ENCODE measurements at places on chromosomes 2 and 18.

GRCh38 chr2:43039376-43040080 lies 186.9 kb downstream of the ZFP36L2 start:
- DNase-seq: no peak

- DNase-seq: peak; percentile 46
Measured at GRCh38 chr18:5515011-5515784, 28.6 kb downstream of the EPB41L3 start.

DNA sequence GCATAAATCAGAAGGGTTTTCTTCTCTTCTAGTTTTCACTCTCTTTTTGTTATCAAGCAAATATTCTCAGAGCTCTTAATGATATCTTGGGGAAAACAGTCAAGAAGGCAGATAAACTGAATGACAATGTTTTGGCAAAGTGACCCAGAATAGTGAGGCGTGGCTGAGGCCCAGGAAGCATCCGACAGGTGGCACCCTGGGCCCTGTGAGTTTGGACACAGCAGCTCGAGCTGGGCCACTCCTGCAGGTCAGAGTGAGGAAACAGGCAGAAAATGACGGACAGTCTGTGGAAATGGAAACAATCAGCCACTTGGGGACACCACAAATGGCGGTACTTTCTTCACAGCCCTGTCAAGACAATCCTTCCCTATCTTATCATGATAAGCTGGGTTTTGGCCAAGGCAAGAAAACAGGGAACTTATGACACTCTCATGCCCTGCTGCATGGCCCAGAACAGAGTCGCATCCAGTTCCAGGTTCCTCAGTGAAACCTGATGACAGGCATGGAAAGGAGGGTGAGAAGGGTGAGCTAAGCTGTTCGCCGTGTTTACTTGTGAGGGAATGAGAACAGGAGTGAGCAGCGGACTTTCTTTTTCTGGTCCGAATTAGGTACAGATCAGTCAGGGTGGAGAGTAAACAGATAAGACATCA lies 32.1 kb downstream of the MRPL44 start:
- no peak for DNase-seq

- DNase-seq: no peak
Measured at GRCh38 chr2:17800693-17801458, 15.4 kb upstream of the MSGN1 start.

DNA sequence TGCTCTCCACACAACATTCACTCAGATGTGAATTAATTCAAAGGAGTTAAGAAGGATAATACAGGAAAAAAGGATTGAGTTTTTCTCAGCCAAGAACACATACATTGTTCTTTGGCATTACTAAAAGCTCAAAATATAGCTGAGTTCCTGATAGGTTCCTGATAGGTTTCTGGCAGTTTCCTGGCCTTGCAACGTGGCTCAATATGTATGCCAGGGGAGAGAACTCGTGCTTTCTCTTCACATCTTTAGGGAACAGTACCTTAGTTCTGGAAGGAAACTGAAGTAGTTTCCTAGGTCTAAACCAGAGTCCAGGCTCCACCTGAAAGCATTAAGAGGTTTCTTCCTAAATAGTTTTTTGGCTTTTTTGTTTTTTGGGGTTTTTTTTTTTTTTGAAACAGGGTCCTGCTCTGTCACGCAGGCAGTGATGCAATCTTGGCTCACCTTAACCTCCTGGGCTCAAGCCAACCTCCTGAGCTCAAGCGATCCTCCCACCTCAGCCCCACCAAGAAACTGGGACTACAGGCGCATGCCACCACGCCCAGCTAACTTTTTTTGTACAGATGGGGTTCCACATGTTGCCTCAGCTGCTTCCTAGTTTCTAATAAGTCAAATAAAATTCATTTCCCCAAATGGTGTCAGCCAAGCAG lies 42.8 kb downstream of the ESCO1 start:
- DNase-seq: peak; percentile 4

- no peak for DNase-seq
Measured at GRCh38 chr2:127629637-127630036, 16.3 kb upstream of the GPR17 start.

- DNase-seq: no peak
Measured at GRCh38 chr2:197348721-197349360, 38.3 kb upstream of the ANKRD44 start.

DNA sequence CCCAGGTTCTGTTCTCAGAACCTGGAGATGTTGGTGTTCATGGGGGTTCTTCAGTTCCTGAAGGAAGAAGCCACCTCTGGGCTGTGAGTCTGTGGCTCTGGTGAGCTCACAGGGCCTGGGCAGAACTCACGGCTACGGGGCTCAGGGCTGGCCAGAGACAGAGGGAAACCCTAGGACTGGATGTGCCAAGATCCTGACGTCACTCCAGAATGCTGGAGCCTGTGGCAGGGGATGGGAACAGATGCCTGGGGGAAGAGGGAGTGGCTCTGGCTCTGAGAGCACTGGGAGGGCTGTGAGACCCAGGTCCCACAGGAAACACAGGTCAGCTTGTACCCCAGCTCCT lies at the start of gene OTOF:
Gene OTOF (minus strand): TSS at position 214 of the 343 bp plus-strand sequence.
- peak; percentile 41 for DNase-seq

- DNase-seq: no peak
Measured at GRCh38 chr2:105309147-105309545, 20.4 kb downstream of the TGFBRAP1 start.

DNA sequence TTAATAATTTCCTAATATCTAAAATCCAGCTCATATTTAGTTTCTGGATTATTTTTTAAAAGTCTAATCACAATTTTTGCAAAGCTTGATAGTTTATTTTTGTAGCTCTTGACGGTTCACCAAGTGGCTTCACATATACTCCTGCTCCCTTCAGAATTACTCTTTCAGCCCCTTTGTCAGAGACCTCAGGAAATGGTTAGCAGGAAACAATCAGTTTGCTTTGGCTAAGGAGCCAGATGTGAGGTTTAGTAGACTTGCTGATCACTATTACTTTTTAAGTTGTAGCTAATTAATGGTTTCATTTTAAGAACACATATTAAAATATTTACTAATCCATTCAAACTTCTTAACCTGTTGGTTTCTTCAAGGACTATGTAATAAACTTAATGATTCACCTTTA lies 2.3 kb downstream of the RBBP8 start:
- no peak for DNase-seq

DNA sequence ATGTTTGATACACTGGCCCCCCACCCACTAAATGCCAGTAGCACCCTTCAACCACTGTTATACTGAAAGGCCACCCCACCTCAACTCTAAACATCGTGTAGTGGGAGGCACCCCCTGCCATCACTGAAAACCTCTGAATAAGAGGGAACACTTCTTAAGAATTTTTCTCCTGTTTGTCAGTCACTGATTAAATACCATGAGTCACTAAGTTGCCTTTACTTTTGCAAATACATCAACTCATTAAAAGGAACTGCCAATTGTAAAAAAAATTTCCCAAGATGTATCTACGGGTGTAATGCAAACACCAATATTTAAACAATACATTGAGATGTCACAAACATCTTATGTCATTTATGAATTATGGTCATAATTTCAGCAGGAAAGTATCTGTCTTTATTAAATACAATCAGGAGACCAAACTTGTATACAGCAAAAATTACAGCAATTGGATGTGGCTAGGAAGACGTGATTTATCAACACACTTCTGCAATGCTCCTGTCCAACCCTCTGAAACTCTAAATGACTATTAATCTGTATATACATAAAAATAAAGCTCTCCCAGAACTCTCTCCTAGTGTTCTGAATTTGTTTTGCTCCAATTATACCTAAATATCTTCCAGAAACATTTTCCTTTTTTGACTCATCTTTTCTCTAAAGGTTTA lies 144.1 kb upstream of the STK17B start:
- DNase-seq: no peak

- no peak for DNase-seq
Measured at GRCh38 chr2:8332646-8333045, 349.2 kb upstream of the ID2 start.

- DNase-seq: no peak
Measured at GRCh38 chr2:178331474-178332432, 119.2 kb downstream of the PRKRA start.

- no peak for DNase-seq
Measured at GRCh38 chr2:172698041-172698863, 37.4 kb upstream of the RAPGEF4 start.

- DNase-seq: no peak
Measured at GRCh38 chr18:44156126-44156525, 524.6 kb upstream of the SETBP1 start.

DNA sequence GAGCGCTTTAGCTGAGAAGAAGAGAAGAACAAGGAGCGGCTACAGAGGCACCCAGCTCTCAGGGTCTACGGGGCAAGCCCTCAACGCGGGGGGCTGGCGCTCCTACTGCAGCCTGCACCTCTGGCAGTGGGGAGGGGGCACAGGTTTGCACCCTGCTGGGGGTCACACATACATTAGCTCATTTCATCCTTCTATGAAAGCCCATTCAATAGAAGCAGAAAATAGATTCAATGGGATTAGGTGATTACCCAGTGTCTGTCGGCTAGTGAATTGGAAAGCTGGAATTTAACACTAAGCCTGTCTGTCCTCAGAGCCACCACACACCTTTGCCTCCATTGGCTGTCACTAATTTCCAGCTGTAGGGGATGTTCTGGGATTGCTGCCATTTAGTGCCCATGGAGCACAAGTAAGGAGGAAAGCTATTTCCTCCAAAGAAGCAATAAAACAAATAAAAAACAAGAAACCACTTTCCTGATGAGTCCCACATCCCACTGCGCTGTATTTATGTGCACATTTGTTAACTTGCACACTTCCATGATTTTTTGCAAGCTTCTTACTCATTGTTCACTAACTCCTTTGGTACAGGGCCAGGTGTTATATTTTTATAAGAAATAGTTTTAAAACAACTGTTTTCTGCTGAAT lies 319.6 kb upstream of the REV1 start:
- no peak for DNase-seq

GRCh38 chr18:31294199-31294747 lies 23.7 kb upstream of the DSG1 start:
- no peak for DNase-seq

GRCh38 chr18:77063260-77063659 lies 69.3 kb downstream of the MBP start:
- DNase-seq: no peak

DNA sequence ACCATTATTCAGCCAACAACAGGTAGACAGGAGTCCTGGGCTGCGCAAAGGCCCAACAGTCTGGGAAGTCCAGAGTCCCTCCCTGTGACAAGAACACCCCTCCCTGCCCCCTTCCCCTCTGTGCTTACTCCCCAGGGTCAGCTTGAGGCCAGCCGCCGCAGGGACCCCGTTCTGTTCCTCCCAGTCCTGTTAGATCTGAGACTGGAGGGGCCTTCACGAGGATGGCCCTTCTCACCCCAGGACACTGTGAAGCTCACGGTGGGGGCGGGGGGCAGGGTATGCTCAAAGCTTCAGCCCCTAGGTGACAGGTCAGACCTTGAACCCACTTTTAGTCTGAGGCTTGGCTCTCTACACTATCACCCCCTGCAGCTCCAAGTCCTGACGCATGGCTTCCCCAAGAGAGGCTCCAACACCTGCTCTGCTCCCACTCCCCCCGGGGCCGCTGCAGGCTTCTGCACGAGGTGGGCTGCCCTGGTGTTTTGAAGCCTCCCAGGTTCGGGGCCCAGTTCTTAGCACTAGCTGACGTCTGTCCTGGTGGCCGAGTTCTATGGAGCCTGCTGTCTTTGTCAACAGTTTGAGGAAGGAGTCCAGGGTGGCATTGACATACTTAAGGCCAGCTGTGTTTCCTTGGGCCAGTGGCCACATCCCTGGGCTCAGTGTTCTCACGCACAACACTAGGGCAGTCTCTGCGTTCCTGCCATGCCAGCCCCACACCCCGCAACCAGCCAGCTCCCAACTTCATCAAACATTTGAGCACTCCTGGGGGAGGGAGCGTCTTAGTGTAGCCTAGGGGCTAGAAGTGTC lies 37.2 kb upstream of the HPCAL1 start:
- DNase-seq: no peak

DNA sequence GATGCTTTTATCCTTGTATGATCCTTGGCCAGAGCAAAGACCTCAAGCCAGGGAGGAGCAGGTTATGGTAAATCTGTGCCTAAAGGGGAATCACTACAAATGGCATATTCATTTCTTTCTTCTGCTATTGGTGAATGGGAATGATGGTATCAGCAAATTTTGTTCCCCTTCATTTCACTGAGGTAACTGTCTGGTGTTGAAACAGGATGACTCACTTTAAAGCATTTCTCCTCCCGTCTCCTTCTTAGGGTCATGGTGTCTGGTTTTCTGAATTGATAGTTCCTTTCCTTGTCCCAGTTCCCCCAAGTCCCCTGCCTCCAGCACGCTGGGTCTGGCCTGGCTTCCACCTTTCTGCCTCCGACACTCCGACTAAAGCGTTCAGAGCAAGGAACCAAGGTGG lies 109.2 kb downstream of the MREG start:
- no peak for DNase-seq

DNA sequence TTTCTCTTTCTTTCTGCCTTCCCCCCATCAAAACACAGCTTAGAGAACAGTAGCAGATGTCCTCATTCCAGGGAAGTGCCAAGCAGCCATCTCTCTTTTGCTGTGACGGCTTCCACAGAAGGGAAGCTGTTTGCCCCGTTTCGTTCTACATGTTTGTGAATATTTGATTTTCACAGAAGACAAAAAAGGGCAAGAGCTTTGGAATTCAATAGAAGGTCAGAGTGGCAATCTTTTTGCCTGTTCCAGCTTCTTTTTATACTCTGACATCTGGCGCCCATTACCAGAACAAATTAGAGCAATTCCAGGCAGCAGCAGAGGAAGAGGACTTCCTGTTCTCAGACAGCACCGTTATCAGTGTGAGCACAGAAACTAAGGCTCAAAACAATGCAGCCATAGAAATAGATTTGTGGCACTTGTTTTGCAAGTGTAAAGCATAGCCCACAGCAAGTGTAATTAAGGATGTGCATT lies 79.0 kb upstream of the CDH19 start:
- peak; percentile 87 for DNase-seq

- DNase-seq: no peak
Measured at GRCh38 chr2:109046925-109047508, 58.0 kb upstream of the EDAR start.

GRCh38 chr2:181396256-181397123 lies 60.7 kb upstream of the ITGA4 start:
- DNase-seq: no peak

- peak; percentile 9 for DNase-seq
Measured at GRCh38 chr2:9842487-9843228, 616 bp upstream of the TAF1B start.

DNA sequence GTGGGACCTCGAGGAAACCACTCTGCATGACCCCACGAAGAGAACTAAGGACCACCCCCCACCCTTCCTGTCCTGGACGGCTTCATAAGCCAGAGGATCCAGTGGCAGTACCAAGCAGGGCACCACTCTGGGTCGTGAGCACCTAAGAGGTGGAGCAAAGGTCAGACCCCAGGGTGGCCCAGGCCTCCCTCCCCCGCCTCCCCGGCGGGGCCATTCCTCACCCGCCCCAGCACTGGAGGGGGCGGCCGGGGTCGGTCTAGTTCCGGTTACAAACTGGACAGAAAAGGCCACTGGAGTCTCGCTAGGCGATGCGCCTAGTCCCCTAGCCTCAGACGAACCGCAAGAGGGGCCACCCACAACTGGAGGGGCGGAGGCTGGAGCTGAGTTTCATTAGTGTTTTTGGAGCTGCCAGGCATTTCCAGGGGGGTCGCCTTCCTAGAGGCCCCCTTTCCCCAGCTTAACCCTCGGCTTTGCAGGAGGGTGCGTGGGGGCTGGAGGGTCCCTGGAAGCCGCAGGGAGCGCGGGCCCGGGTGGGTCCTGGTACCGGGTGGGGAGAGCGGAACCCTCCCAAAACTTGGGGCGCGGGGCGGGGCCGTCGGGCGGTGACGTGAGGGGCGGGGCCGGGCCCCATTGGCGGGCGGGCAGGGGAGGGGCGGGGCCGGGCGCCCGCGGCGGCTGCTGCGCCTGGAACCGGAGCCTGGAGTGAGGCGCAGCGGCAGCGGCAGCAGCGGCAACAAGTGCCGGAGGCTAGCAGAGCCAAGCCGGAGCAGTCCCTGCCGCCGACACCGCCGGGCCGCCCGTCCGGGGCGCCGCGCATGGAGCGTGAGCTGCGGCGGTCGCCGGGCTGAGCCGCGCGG lies at the start of gene B3GNT2:
Gene B3GNT2 (plus strand): TSS at position 695 of the 857 bp plus-strand sequence. CDS start 26,106 bp downstream, outside the sequence.
- DNase-seq: peak; percentile 33
